ENCODE measurements at places on chromosomes 2 and 18.

DNA sequence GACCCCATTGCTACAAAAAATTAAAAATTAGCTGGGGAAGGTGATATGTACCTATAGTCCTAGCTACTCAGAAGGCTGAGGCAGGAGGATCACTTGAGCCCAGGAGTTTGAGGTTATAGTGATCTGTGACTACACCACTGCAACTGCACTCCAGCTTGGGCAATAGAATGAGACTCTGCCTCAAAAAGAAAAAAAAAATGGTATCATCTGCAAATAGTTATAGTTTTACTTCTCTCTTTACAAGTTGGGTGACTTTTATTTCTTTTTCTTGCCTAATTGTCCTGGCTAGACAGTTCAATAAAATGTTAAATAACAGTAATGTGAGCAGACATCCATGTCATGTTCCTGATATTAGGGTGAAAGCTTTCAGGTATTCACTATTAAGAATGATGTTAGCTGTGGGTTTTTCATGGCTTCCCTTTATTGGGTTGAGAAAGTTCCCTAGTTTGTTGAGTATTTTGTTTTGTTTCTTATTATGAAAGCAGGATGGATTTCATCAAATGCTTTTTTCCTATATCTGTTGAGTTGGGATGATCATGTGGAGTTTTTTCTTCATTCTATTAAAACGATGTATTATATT lies 24.9 kb upstream of the ACOXL start:
- no peak for DNase-seq

- DNase-seq, result no peak
Measured at GRCh38 chr18:69759046-69759445, 188.6 kb downstream of the CD226 start.

- no peak for DNase-seq
Measured at GRCh38 chr2:11949732-11950523, 203.5 kb downstream of the LPIN1 start.

GRCh38 chr2:38722271-38723061 lies 28.7 kb downstream of the SRSF7 start:
- no peak for DNase-seq

- DNase-seq, result no peak
Measured at GRCh38 chr2:170307052-170307451, 129.1 kb downstream of the MYO3B start.

DNA sequence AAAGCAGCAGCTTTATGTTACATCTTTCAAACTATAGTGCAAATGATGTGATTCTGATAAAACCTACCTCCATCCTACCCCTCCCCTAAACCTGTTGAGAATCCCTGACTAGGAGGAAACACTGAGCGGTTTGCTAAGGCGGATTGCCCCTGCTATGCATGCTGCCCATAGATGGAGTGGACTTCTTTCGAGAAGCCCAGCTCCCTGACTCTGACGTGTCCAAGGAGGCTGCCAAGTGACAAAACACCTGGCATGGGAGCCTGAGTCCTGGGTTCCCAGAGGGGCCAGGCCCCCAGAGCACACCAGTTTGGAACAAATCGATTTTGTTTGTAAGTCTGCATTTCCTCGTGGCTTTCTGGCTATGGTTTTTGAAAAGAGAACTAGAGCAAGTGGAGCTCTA lies 1.4 kb upstream of the UXS1 start:
- no peak for DNase-seq

DNA sequence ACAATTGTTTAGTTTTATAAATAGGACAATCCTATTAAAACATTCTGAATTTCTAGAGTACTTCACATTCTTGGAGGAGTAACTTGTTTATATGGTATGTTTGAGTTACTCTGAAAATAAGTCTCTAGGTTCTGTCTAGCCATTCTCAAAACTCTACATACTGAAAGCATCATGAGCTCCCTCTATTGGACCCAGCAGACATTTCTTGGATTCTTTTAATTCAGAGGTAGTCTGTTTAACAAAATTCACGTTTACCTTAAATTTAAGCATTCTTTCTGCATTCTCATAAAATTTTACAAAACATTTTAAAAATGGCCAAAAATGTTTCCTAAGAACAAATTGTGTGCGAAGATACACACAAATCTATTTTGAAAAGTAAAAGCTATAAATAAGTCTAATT lies 15.3 kb downstream of the SP9 start:
- no peak for DNase-seq

GRCh38 chr2:8502316-8502715 lies 179.5 kb upstream of the ID2 start:
- no peak for DNase-seq

DNA sequence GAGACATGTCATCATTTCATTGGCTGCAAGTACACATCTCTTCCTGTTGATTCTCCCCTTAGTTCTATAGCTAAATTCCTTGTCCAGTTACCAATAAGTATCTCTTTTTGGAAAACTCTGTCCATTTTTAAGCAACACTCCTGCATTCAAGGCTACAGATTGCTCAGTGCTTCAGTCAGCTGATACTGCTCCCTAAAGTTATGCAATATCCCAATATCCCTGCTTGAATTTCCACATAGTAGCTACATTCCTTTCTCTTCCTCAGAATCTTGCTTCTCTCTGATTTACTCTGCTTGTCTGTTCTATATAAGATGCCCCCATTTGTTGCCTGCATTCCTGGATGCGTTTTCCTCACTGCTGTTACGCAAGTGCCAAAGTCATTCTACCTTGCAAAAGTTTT lies 109.8 kb downstream of the PARD3B start:
- DNase-seq, result no peak

DNA sequence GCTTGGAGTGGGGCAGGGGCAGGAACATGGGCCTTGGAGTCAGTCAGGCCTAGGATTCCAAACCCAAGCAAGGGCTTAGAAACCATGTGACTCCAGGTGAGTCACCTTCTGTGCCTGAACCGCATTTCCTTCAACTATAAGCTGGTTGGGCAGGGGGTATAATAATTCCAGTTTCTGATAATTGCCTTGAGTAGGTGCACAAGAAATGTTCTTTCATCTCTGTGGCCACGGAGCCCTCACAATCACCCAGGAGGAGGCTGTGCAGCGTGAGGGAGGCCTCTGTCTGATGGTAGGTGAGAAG lies 112.1 kb upstream of the HAAO start:
- DNase-seq, result no peak

- DNase-seq, result no peak
Measured at GRCh38 chr2:214574084-214574781, 163.4 kb downstream of the VWC2L start.

GRCh38 chr18:26409091-26409490 lies 139.3 kb downstream of the KCTD1 start:
- no peak for DNase-seq

DNA sequence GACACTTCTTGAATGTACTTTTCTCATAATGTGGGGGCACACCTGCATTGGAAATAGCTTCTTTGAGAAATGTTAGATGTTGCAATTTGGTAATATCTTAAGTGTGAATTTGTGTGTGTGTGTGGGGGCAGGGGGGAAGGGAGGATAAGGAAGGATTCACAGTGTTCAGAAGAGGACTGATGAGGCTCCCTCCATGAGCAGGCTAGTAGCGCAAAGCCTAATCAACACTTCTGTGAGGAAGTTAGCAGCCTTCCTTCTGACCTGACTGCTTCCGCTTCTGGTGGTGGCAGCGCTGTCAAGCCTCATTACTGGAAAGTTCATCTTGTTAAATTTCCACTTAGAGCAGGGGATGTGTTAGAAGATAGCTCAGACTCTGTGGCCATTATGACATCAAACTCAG lies 295.4 kb upstream of the SPRED2 start:
- no peak for DNase-seq

DNA sequence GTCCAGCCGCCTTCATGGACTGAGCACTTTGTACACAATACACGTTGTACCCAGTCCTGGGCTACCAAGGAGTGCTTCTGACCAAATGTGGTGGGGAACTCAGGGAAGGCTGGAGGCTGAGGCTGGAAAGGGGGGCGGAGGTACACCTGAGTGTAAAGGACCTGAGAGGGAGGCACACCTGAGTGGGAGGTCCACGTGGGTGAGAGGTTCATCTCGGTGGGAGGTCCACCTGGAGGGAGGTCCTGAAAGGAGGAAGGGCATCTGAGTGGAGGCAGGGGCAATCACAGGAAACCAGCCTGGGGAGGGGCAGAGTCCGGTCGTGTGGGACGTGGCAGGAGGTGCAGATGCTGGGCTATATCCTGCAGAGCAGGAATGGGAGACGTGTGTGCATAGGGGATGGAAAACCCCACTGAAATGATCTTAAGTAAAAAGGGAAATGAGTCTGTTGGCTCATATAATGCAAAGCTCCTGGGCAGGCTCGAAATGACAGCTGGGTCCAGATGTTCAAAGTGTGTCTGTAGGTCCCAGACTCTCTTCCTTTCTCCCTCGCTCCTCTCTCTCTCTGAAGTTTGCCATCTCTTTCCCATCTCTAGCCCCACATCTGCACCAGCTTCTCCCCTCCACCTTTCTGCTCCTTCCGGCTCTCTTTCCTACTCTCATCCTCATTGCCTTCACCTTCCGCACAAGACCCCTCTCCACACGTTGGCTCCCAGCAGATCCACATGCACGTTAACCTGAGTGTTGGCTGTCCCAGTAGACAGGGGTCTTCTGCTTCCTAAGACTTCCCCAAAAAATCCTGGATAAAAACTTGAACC lies 137.7 kb downstream of the PXDN start:
- no peak for DNase-seq

- no peak for DNase-seq
Measured at GRCh38 chr2:43460174-43460546, 135.7 kb downstream of the THADA start.

GRCh38 chr2:20224164-20224715 lies 690 bp downstream of the SDC1 start:
- DNase-seq, result no peak

DNA sequence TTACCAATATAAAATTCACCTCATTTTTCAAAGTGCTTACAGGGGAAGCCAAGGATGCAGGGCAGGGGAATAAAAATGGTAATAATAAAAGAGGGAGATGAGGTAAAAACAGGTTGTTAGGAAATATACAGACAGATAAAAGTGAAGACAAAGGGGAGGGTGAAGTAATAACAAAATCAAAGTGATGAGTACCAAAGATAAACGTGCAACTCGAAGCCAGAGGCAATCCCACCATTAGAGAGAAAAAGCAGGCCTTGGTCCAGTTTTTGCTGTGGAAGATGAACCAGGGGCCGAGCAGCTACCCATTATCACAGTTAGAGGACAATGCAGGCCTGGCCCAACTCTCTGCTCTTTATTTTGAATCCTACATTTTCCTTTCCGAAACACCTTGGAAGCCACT lies 99.6 kb upstream of the UPP2 start:
- DNase-seq, result no peak

DNA sequence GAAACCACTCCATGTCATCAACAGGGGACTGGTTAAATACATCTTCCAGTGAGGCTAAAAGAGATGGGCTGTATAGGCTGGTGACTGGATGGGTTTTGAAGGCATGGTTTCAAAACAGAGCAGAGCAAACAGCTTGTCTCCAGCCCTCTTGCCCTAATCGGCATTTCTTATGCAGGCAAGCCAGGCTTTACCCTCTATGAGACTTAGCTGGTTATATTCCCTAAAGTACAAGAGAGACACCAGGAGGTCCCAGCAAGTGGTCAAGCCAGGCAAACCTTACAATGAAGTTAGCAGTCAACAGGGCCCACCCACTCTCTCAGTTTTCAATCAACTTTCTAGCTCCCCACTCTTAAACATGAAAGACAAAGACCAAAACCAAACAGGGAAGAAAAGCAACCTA lies 19.0 kb downstream of the OSBPL1A start:
- DNase-seq, result no peak

DNA sequence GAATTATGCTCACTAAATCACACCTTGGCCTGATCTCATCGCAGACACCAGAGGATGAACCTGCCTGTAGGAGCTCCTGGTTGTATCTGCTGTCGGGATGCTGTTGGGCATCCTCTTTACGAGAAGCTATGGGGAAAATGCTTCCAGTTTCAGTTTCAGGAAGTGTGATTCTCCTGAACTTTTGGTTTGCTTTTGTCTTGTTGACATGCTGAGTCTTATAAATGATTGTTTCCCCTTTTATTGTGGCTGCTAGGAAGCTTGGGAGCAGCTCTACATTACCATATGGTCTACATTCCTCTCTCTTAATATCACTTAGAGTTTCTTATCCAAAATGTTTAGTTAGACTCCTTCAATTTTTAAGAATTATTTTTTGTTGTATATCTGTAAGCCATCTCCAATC lies 227.5 kb downstream of the MTX2 start:
- no peak for DNase-seq

DNA sequence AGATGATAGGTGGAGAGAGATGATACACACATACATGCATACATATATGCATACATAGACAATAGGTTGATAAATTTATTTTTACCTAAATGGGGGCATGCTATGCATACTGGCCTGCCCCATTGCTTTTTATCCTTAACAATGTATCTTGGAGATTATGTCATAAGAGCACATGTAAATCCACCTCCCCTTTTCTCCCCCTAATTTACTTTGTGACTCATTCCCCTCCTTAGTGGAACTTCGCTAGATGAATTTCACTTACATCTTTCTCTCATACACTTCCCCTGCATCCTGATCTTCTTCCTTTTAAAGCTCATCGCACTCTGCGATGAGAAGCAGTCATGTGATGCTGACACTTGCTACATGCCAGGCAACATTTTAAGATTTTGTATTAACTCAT lies 223.6 kb downstream of the C1D start:
- DNase-seq, result no peak

- DNase-seq, result no peak
Measured at GRCh38 chr2:46747297-46747818, 168.2 kb downstream of the MCFD2 start.

DNA sequence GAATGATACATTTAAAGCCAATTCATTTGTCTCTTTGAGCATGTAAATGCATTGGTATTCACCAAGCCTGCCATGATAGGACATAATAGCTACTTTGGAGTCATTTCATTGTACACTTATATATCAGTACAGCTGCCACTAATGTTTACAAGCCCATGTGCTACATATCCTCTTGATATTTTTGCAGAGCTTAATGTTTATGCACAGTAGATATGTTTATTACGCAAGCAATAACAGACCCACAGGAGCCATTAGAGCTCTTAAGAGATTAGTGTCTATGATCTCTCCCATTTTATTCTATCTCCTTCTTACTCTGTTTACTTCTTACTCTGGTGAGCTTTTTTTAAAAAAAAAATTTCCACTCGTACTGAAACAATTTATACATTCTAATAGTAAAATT lies 1132.1 kb upstream of the ZEB2 start:
- DNase-seq, result no peak

- no peak for DNase-seq
Measured at GRCh38 chr2:210170196-210170445, 1.1 kb downstream of the KANSL1L start.

- DNase-seq, result no peak
Measured at GRCh38 chr18:26697186-26697884, 149.0 kb upstream of the KCTD1 start.
